Fibroblast of skin of back (primary cell): ENCODE measurements at places on chromosomes 2 and 18.

- peak; percentile 54 for DNase-seq
Observed at GRCh38 chr2:201643216-201643890, at the start of gene TMEM237. TSS of gene TMEM237 (minus strand) at chr2:201643503. CDS start at chr2:201643400, 103 bp downstream.

DNA sequence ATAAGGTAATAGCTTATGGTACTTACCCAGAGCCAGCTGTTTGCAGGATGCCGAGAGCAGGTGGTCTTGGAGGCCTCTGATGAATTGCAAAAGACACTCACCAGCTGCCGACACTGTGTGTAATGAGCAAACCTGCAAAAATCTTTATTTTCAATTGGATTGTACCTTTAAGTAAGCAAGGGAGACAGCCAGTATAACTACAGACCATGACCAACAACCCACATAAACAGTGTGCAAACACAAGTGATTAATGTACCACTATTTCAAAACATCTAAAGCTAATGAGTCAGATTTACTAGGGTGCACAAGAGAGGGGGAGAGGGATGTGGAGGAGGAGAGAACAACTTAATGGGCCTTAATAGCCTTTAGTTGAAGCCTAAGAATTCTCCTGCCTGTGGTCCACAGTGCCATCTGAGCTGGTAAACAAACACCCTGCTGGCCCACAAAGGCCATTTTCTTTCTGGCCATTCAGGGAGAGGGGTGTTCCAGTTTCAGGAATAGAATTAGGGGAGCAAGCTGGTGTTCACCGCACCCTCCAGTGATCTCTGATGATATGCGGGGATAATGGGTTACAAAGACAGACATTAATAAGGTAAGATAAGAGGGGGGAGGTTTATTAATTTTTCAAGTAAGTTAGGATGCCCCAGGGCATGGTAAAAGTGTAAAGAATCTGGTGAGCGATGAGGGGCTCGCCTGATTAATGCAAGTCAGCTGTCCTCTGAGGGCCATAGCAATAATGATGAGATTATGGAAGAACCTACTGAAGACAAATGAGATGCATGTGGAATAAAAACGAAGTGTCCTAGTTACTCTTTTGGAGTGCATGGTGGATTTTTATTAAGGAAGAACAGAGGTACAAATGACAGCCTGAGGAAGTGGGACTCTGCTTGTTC is 196.4 kb downstream of the HRH4 start:
- DNase-seq, result no peak

DNA sequence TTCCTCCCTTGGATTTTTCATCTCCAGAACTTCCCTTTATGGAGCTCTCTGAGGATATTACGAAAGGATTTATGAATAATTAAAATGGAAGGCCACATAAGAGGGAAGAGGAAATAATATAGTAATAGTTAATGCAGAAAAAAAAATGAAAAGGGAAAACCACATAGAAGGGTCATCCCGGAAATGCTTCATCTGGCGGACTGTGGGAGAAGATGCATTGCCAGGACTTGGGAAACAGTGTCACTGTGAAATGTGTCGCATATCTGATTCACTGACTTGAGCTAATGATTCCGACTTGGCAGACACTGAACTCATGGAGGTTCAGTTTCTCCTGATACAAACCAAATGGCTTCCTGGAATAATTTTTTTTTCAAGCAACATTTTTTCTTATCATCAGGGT is 129.9 kb upstream of the RMP24 start:
- DNase-seq, result no peak

DNA sequence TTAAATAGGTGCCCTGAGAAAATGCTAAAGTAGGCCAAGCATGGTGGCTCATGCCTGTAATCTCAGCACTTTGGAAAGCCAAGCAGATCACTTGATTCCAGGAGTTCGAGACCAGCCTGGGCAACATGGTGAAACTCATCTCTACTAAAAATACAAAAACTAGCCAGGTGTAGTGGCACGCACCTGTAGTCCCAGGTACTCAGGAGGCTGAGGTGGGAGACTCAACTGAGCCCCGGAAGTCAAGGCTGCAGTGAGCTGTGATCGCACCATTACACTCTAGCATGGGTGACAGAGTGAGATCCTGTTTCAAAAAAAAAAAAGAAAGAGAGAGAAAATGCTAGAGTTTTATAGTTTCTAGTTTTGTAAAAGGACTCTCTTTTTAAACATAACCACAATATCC is 12.0 kb downstream of the ANKRD44 start:
- no peak for DNase-seq

- no peak for DNase-seq
Observed at GRCh38 chr2:8230466-8230865, 451.4 kb upstream of the ID2 start.

GRCh38 chr2:131349021-131349420 is 14.9 kb downstream of the RAB6D start:
- no peak for DNase-seq

DNA sequence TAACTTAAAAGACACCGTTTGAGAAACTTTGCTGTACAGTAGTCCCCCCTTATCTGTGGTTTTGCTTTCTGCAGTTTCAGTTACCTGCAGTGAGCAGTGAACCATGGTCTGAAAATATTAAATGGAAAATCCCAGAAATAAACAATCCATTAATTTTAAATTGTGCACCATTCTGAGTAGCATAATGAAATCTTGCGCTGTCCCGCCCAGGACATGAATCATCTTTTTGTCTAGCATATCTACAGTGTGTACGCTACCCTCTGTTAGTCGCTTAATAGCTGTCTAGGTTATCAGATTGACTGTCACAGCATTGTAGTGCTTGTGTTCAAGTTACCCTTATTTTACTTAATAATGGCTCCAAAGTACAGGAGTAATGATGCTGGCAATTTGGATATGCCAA is 6.1 kb downstream of the ARPC2 start:
- no peak for DNase-seq

DNA sequence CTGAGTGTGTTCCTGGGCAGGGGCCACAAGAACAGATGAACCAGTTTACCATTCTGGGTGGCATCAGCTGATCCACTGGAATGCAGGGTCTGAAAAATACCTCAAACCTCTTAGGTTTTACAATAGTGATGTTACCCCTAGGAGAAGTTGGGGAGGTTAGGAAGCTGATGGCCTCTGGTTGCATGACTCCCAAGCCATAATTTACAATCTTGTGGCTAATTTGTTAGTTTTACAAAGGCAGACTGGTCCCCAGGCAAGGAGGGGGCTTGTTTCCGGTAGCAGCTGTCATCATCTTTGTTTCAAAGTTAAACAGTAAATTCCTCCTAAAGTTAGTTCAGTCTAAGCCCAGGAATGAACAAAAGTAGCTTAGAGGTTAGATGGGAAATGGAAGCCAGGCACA is 113.8 kb upstream of the SLC38A11 start:
- peak; percentile 2 for DNase-seq

- no peak for DNase-seq
Observed at GRCh38 chr18:56469582-56469981, 168.8 kb downstream of the TXNL1 start.
